ENCODE measurements at places on chromosomes 3 and 15.

DNA sequence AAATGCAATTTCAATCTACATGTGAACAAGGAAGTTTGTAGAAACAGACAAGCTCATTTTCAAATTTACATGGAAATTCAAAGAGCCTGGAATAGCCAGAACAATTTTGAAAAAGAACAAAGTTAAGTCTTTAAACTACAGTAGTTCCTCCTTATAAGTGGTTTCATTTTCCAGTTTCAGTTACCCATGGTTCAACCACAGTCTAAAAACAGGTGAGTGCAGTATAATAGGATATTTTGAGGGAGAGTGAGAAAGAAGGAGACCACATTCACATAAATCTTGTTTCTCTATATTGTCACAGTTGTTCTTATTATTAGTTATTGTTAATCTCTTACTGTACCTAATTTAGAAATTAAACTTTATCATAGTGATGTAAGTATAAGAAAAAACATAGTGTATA lies 45.8 kb upstream of the FOXB1 start:
- DNase-seq, result no peak

- no peak for DNase-seq
Measured at GRCh38 chr3:12966847-12967605, 106.2 kb downstream of the IQSEC1 start.

- DNase-seq, result no peak
Measured at GRCh38 chr3:184029443-184029842, 2.1 kb upstream of the HTR3D start.

DNA sequence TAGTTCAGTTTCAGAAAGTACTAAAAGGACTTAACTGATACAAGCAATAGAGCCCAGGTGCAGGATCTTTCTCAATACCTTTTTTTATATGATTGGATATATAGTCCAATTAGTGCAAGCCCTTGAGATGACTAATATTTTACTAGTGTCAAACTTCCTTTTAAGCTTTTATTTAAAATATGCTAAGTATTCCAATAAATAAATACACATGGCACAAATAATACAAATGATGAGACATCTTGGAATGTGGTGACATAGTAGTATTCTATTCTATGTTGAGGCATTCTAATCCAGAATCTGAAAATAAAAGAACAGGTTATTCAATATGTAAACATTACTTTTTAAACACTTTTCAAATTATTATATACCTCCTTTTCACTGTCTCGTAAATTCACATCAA lies 670.0 kb downstream of the SI start:
- no peak for DNase-seq

GRCh38 chr3:25784971-25785370 lies 1.7 kb upstream of the NGLY1 start:
- no peak for DNase-seq

- DNase-seq, result no peak
Measured at GRCh38 chr3:32780735-32781210, 37.0 kb upstream of the TRIM71 start.

GRCh38 chr15:59616379-59616778 lies 4.8 kb downstream of the GCNT3 start:
- DNase-seq, result no peak

DNA sequence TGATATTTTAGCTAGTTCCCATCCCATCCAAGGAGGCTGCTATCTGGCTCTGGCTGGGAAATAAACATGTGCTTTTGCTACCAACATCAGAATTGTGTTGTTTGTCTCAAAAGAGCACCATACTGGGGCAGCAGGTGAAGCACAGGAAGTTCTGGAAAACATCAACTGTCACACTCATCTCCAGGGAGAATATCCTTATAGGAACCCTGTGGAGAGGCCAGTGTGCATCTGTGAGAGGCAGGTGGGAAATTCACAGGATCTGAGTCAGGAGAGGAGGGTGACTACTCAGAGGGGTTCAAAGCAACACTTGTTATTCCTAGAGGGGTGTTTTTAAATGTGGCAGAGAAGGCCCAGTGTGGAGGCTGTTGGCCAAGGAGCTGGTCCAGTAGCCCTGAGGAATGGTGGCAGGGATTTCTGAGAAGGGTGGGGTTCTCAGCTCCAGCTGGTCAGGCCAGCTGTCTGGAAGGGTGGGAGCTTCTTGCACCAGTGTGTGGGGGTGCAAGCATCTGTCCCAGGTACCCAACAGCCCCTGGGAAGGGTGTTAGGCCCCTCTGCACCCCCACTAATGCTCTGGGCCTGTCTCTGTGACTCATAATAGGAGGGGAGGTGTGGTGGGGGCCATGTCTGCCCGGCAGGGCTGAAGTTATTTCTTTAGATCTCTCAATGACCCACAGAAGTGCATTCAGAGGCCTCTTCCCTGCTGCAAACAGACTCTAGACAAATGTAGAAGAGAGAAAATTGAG lies 28.7 kb downstream of the RPSA start:
- no peak for DNase-seq

- DNase-seq, result no peak
Measured at GRCh38 chr3:117674321-117674720, 964.7 kb downstream of the TUSC7 start.

DNA sequence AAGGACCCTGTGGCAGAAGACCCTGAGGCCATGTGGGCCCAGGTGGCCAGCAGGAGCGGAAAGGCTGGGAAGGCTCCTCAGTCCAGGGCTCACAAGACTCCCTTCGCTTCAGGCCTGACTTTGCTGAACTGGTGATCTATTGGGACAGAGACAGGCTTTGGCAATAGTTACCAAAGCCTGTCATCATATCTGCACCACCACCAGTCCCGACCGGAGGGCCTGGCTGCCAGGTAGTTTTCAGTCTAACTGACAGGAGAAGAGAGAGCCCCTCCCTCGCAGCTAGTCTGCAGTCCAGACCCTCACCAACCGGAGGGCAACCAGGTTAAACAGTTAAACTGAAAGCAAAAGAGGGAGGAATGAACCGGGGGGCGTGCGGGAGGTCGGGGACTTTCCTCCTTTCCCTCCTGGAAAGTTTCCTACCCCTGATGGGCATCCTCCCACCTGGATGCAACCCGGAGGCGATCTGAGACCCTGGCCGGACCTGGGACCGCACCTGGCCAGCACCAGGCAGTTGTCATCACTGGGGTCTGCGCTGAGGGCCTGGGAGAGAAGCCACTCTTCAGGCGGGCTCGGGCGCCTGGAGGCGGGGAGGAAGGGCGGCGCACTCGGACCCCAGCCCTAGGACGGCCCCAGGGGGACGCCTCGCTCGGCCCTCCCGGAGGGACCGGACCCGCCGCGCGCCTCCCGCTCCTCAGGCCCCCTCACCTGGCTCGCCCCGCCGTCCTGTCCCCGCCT lies 435 bp downstream of the RAB27A start:
- no peak for DNase-seq

DNA sequence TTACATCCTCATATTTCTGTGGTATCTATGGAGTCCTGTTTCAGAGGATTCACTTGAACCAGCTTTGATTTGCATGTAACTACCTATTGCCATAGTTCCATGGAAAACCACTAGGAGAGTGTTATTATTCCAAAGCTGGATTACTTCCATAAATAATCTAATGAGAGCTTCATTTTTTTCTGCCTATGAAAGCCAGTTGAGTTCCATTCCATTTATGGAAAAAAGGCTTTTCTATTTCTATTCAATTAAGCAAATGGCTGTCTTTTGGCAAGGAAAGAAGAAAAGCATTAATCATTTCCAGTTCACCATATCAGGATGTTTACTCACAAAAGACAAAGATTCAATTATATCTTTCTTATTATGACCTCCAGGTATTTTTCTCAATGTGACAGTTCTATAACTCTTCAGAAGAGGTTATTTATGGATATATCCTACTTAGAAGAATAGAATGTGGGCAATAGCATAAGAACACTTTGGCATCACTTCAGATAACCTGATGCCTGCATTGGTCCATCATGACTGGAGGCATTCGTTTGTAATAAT lies 259.9 kb upstream of the ZPLD1 start:
- no peak for DNase-seq

- no peak for DNase-seq
Measured at GRCh38 chr3:53798144-53798543, 48.1 kb downstream of the CHDH start.

GRCh38 chr3:63279005-63279841 lies 1.1 kb downstream of the SYNPR start:
- no peak for DNase-seq

GRCh38 chr3:172229462-172229861 lies 190.1 kb downstream of the FNDC3B start:
- no peak for DNase-seq

DNA sequence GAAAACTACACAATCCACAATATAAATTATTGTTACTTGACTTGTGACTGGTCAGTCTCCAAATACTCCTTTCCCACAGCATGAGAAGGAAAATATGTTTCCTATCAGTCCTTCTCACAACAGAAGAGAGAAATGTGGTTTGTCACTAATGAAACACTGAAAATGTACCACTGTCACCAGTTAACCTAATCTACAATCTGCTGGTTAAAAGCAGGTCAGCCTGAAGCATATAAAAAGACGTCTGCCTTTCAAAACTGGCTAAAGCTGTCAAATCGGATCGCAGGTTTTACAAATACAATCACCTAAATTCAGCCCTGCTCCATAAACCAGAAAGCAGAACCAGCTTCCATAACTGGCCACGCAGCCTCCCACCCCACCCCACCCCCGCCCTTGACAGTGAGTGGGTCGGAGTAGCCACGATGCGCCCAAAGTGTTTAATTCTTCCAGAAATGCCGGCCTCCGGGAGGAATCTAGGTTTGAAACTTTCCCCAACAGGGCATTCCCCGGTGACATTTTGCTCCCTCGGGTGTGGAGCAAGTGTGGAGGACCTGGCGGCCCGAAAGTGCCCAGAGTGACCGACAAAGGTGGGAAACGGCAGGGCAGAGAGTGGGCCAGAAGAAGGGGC lies 682 bp downstream of the ETFA start:
- no peak for DNase-seq

DNA sequence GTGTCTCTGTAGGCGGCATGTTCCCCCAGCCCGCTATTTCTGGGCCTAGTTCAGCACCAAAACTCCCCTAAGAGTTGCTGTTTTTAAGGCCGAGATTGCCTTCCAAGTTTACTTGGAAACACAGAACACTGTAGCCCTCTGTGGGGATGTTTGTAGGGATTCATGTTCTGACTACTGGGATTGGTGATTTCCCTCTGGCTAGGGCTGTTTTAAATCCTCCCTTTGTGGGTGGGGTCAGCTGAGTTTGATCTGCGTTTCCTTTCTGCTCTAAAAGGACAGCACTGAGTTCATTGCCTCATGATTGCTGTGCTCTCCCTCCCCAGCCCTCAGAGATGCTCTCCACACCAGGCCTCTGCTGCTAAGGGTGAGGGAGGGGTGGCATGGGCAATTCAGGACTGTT lies 640.6 kb upstream of the DPPA4 start:
- DNase-seq, result no peak

- no peak for DNase-seq
Measured at GRCh38 chr15:95712785-95713184, 617.7 kb upstream of the NR2F2 start.

GRCh38 chr3:178152988-178153387 lies 383.2 kb upstream of the KCNMB2 start:
- no peak for DNase-seq

DNA sequence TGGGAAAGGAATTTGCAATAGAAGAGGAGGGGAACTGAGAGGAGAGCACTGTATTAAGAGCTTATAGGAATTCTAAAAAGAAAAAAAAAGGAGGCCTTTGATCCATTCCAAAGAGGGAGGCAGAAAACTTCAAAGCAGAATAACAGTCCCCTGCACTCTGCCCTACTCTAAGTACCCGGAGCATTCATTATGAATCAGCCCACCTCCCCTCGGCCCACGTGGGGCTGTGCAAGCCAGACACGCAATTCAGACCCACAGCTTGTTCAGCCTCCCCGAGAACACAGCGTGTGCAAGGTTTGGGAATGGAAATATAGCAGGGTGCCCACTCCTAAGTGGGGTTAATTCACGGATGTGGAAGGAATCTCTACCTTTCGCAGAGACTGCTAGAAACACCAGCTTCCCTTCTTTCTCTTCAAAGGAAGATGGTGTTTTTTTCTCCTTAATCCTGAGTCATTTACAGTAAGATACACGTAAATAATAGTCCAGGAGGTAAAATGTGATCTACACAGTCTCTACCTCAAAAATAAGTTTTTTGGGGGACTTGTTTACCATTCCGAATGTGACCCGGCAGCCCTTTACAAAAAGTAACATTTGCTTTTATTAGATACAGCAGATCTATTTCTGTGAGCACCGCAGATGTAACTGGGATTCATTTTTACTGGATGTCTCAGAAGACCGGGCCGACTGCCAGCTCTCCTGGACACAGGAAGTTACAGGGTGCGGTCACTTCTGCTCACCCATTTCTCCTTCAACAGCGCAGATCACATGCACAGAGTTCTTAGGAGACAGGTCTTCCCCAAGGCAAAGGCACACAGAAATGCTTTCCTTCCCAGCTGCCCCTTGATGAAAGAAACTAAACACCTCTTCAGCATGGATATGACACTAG lies 768.5 kb upstream of the CFAP20DC start:
- DNase-seq, result no peak

DNA sequence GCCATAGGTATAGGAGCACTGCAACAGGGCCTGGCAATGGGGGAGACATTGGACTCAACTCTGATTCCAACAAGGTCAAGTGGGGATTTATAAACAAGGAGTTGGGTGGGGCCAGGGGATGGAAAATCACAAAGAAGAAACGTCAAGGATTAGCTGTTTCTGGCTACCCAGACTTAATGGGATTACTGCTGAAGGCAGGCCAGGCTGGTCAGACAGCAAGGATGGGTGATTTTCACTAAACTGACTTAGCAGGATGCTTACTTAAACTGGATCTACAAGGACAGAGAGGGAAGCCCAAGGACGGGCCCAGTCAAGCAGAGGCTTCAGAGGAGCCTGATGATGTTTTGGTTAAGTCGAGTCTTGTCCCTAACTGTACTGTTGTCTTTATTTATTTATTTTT lies 76.2 kb downstream of the USP13 start:
- DNase-seq, result no peak

DNA sequence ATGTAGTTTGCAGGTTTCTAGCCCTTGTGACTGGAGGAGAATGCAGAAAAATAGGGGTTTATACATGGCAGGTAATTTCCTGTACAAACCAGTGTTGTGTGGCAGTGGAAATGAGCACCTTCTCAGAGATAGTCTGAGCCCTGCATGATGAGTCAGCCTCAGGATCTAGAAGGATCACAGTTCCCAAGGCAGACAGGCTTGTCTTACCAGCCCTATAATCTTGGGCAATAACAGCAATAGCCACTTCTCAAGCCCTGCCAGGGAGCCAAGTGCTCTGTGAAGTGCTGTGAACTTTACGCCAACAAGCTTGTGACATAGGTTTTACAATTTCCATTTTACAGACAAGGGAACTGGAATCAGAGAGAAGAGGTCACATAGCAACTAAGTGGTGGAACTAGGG lies 89.4 kb downstream of the CD47 start:
- no peak for DNase-seq

DNA sequence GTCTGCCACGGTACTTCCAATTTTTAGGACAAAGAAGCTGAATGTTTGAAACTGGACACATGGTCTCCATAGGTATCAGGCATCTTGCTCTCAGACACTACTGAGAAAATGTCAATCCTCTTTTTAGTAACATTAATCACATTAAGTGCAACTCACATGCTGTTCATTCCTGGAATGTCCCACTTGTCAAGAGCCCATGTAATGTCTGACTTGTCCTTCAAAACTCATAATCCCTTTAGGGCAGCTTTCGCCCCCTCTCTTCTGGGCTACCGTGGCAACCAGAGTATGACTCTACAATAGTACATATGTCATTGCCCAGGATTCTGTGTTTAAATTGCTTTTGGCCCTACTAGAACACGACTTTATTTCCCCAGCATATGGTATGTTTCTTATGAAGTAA lies 12.3 kb downstream of the NUDT16 start:
- DNase-seq, result no peak

Measured in activated CD8-positive, alpha-beta memory T cell treated with anti-CD3 and anti-CD28 coated beads for 1 hour (primary cell).